ENCODE measurements at places on chromosomes 1 and 21.
A peak's percentile ranks its signal among the peaks of the same experiment; 100 is the strongest.

DNA sequence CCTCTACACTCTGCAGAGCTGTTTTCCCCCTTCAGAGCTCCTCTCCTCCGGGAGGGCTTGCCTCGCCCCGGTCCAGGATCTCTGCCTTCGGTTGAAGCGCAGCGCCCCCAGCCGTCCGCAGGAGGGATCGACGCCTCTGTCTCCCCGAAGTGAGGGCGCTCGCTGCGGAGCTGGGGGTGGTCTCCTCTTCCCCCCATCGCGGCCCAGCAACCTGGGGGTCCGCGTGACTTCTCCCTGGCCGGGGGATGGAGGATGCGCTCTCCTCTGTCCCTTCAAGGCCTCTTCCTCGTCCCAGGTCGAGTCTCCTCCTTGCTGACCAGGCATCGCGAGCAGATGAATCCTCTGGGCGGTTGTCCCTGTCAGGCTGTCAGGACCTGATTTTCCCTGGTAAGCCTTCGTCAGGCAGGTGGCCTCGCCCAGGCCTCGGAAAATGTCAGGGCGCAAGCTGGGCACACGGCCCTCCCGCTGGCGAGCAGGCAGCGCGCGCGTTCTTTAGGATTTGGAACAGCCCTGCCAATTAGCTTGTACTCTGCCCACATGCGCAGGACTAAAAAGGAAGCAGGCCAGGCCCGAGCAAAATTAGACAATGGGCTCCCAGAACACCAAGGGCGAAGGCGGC lies 90.5 kb downstream of the EDEM3 start:
- peak; percentile 34 for DNase-seq

- DNase-seq: no peak
Observed at GRCh38 chr1:223652436-223652941, 13.0 kb downstream of the CAPN8 start.

- no peak for DNase-seq
Observed at GRCh38 chr1:12745992-12746323, at the start of gene CFAP107. CFAP107 (plus strand) TSS chr1:12746200; CDS start chr1:12746431, 231 bp downstream.

DNA sequence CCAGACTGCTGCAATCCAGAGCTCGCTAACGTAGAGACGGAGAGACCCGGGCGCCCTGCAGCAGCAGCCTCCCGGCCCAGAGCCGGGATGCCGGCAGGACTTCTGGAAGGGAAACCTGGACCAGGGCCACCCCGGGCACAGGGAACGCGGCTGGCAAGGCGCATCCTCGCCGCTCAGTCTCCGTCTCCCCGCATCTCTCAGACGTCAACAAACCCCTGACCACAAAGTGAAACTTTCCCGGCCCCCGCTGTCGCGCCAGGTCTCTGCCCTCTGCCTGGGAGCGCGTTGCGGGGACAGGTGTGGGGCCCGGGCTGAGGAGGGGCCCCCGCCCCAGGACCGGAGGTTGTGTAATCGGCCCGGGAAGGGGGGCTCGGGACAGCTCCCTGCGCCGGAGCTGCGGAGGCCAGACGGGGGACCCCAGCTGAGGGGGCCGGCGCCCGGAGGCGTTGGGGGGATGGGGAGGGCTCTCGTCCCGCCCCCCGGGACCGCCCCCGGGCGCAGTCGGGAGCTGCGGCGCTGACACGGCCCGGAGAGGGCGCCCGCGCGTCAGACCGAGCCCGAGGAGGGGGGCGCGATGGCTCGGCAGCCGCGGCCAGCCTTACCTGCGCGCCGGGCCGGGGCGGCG lies 116.6 kb upstream of the HIVEP3 start:
- peak; percentile 23 for DNase-seq

DNA sequence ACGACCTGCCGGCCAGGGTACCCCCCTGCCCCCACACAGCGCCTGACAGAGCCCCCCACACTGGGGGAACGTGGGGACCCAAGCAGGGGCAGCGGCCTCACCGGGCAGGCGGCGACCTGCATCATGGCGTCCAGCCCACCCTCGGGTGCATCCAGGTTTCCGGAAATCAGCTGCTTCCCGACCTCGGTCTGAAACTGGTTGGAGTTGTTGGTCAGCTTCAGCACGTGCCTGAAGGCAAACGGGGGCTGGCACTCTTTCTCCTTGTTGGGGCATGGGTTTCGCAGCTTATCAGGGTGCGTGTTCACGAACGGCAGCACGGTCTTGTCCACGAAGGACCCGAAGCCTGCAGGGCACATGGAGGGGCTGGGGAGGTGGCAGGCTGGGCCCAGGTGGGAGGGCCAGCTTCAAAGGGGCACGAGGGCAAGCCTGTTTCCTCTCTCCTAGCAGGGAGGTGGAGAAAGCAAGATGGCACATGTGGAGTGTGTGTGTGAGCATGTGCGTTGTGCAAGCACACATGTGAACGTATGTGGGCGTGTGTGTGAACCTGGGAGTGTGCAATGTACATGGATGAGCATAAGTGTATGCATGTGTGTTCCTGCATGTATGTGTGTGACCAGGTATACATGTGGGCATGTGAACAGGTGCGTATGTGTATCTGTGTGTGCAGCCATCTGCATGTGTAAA lies 19.2 kb downstream of the ITGB2 start:
- no peak for DNase-seq

GRCh38 chr1:221961532-221962292 lies 219.8 kb upstream of the DUSP10 start:
- DNase-seq: no peak

GRCh38 chr1:164709541-164710278 lies 150.7 kb downstream of the PBX1 start:
- DNase-seq: no peak
